ENCODE measurements at places on chromosomes 11 and 22.

GRCh38 chr22:24894998-24895397 lies 51.5 kb downstream of the LHFPL7 start:
- DNase-seq, result no peak

GRCh38 chr11:124346311-124346955 lies 26.4 kb upstream of the OR8D2 start:
- DNase-seq, result no peak

- no peak for DNase-seq
Measured at GRCh38 chr22:27732841-27733240, 68.7 kb downstream of the MN1 start.

DNA sequence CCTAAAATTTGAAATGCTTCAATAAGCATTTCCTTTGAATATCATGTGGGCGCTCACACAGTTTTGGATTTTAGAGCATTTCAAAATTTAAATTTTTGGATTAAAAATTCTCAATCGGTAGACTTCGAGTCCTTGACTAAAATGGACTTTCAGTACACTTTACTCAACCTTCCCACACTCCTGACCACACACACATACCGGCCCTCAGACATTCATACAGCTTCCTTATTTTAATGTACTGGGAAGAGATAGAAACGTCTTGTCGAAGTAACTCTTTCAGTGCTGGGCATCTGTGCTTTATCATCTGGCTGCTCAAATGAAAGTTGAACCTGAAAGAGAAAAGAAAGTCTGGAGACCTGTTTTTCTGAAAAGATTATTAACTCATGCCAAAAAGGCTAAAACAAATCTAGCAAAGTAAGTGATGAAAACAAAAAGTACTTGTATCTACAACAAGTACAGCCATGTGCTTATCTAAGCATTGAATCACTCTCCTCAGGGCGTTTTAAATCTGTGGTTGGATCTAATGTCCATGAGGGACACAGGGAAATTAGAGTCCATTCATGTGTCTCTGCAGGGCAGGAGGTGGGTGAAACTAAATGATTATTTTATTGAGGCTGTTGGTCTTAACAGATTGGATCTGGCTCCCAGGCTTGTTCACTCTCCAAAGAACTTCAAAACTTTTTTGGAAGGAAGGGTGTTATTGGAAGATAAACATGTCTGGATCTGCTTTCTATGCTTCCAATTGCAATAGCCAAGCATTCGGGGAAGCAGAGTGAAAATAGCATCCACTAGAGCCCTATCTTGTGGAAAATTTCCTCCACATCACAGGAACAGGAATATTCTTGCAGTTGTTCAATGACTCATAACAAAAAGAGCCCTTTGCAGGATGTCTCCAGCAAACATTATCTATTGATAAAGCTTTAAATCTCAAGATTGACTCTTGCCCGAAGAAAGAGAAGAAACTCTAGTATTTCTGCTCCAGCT lies 47.0 kb downstream of the CARD18 start:
- no peak for DNase-seq

GRCh38 chr11:31657091-31657490 lies 147.5 kb downstream of the ELP4 start:
- no peak for DNase-seq
